ELR (cell line): ENCODE measurements at places on chromosomes 2 and 18.

GRCh38 chr2:157190151-157190550 is 67.4 kb upstream of the GALNT5 start:
- peak; percentile 94 for DNase-seq

- DNase-seq, result no peak
Measured at GRCh38 chr2:69947325-69947931, 14.0 kb downstream of the ASPRV1 start.

DNA sequence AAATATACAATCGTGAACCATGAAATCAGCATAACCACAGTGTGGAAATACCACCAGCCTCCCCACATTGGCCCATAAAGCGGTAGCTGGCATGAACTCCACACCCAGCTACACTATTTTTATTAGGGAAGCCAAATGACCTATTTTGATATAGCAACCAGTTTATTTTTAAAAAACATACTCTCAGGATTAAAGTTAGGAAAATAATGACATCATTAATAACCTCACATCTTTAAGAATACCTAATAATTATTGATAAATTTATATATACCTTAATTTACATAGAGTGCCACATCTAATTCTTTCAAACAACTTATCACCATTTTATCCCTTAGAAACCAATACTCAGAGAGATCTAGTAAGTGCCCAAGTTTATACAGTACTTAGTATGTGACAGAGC is 692.0 kb upstream of the PKDCC start:
- no peak for DNase-seq

GRCh38 chr2:21356086-21356856 is 232.5 kb downstream of the TDRD15 start:
- no peak for DNase-seq

DNA sequence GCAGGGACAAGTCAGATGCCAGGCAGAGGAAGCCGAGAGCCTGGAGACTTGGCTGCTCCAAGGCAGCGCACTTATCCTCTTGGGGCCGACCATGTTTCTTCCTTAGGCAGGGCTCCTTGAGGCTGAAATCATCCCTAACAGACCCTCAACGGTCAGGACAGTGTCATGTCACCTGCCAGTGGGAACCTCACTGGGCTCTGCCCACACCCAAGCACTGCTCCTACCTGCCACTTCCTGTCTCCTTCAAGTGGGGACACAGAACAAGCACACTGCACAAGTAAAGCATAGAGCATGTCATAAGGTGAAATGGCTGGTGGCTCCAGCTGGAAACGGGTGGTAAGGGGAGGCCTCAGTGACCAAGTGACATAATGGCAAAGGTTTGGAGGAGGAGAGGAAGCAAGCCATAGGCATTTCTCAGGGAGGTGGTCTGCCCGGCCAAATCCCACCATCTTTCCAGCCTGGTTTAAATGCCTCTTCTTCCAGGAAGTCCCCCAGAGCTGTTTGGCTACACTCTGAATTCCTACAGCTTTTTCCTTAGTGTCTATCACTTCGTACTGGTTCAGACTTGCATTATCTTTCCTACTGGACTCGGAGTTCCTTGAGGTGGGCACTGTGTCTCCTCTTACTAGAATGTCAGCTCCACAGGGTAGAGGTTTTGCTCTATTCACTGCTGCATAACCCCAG is 7.3 kb upstream of the ATOH8 start:
- DNase-seq, result no peak

DNA sequence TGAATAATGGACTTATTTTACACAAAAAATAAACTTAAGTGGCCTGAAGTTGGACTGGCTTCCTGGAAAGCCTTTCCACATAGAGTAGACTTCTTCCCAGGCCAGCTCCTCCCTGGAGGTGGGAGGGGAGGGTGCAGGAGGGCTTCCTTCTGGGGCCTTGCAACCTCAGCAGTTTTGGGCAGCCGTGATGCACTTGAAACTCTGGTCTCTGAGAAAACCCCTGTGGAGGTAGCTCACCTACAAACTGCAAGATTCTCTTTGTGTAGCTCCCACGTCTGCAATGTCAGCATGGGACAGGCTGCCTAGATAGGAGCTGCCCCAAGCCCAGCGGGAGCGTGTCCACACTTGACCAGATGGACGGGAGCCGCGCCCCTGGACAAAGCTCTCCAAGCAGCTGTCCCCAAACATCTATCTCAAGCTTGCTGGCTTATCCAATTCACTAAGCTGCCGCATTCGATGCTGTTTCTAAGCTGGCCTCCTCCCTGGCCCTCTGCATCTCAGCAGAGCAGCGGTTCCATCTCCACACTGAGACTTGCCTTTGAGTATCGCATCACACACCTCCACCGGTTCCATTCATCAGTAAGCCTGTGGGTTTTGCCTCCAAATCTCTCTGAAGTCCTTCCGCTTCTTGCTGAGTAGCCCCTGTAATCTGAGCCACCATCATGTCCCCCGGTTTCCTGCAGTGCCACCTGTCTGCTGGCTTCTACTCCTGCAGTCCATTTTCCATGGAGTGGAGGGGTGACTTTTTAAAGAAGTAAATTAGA is 1.6 kb upstream of the LPIN1 start:
- peak; percentile 54 for DNase-seq

DNA sequence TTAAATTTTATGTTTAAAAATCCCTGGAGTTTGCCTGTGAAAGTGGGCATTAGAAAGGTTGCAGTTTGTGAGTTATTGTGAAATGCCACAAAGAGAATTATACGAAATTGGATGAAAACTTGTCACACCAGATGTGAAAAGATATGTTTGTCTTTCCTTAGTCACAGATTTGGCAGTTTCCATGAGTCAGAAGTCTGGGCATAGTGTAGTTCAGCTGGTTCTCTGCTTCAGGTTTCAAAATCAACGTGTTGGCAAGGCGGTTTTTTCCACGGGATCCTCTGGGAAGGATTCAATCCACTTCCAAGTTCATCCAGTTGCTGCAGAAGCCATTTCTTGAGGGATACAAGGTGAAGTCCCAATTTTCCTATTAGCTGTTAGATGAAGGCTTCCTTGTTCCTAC is 658.0 kb upstream of the CDH2 start:
- DNase-seq, result peak; percentile 56

DNA sequence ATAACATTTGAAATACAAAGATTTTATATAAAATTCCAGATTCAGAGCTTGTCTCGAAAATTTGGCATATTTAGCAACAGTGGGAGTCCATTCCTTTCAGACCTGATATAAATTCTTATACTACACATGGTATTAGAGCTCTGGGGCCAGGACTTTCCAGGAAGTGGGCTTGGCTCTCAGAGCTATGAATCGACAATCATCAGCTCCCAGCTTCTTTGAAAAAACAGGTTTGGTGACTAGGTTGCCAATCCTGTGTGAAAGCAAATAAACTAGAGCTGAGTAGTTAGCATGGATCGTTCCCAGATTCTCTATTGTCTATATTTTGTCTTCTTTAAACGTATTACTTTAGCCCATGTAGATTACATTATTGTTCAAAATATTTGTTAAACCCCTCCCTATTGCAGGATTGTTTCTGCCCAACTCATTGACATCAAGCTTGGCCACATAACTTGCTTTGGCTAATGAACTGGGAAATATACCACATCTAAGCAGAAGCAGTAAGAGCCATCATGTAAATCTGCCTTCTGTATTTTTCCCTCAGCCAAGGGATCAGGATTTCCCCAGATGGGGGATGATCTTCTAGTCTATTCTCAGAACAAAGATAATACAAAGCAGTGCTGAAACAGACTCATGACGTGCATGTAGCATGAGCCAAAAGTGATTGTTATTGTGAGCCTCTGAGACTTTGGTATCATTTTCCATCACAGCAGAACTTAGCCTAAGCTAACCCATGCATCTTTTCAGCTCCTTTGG is 105.4 kb downstream of the KCNH7 start:
- peak; percentile 46 for DNase-seq

DNA sequence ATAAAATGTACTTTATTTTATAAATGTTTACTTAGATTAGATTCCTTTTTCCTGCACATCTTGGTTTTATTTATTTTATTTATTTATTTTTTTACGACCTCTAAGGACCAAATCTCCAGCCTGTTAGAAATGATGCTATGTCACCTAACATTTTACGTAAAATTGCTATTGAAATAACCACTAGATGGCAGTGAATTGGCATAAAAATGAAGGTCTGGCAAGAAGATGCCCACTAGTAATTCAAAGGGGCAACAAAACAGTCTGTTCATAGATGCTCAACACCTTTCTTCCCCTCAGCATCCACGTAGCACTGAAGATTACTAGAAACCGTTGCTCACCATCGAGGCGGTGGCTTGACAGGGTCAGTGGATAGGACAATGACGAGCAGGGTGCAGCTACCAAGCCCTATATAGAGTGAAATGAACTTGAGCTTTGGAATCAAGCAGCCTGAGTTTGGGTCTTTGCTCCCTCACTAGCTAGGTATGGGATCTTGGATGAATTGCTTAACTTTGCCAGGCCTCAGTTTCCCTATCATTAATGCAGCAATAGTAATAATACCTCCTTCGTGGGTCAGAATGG is 128.7 kb upstream of the L3MBTL4 start:
- peak; percentile 22 for DNase-seq

DNA sequence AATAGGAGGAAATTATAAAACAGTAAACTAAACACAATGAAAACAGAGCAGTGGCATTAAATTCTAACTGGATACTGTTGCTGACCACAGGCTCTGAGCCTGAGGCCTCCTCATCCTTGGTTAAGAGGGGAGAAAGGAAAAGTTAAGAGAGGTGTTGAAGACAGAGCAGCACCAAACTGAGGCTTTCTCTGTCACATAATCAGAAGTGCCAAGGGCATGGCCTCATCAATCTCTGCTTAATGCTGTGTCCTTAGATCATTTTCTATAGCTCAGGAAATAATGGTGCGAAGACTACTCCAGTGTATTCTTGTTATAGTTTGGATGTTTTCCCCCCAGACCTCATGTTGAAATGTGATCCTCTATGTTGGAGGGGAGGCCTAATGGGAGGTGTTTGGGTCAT is 160.9 kb upstream of the SLC1A4 start:
- DNase-seq, result no peak

DNA sequence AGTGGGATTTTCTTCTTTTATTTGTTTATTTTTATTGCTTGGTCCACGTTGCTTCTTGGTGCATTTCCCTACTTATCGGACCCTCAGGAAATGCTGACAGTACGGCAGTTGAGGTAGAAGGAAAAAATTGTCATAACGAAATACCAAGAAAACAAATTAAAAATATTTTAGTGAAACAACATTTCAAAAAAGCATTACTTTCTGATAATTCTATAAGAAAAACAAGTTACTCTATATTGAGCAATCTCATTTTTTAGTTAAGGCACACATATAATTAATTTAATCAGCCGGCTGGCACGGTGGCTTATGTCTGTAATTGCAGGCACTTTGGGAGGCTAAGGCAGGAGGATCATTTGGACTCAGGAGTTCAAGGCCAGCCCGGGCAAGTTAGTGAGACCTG is 102.1 kb downstream of the SH3YL1 start:
- DNase-seq, result no peak

- no peak for DNase-seq
Measured at GRCh38 chr2:59909147-59909546, 644.3 kb downstream of the BCL11A start.

DNA sequence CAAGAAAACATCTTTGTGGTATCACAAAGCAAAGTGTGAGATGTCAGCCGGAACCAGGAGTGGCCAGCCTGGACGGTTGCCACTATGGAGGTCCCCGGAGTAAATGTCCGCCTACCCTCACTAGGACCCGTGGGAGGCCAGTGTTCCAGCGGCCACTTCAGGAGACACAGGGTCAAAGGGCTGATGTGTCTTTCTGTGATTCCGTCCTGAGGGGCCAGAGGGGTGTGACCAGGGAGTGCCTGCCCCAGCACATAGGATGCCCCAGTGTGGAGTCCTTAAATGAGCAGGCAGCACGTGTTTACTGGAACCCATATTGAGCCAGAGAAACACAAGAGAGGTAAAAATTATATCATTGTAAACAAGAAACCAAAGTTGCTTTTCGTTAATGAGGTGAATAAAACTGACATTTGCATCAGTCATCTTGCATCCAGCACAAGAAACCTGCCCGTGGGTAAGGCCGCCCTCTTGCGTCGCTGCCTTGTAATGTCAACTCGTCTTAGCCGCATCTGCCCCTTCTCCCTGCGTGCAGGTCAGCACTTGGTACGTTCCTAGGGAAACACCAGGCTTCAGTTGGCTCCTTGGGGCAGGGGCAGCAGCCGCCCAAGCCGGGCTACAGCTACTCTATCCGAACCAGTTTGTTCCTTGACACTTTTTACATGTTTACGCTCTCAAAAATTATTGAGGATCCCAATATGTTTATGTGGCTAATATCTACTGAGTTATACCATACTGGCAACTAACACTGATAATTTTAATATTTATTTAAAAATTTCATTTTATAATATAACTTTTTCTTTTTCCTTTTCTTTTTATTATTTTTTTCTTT is 46.7 kb upstream of the LAPTM4A start:
- DNase-seq, result peak; percentile 85

DNA sequence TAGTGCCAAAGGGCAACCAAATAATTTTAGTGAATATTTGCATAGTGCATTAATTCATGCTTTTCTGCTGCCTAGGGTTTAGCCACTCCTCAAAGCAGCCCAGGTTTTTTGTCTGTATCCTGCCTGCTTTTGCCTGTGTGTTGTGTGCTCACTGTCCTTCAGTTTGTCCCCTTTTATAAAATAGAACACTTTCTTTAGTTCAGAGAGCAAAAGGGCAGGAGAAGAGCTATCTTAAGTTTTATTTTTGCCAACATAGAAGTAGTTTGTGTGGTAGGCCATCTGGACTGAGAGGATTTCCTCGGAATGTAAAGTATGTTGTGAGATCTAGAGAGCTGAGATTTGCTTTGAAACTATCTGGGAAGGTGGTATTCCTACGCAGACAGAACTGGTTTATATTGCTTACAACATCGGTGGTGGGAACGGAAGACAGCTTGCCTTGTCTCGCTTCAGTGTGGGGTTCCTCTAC is 64.9 kb downstream of the EML4 start:
- no peak for DNase-seq

GRCh38 chr2:186610785-186611184 is 20.9 kb downstream of the ITGAV start:
- no peak for DNase-seq

DNA sequence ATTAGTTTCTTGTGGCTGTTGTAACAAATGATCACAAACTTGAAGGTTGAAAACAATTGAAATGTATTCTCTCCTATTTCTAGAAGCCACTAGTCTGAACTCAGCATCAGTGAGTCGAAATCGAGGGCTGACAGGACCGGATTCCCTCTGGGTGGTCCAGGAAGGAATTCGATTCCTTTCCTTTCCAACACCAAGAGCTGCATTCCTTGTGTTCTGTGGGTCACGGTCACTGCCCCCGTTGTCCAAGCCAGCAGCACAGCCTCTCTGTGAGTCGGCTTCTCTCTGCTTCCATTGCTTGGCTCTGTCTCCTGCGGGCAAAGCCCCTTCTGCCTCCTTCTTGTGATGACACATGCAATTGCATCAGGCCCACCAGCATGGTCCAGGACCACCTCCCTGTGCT is 67.3 kb downstream of the SMIM21 start:
- no peak for DNase-seq

- DNase-seq, result no peak
Measured at GRCh38 chr2:14933753-14934152, 301.2 kb downstream of the LRATD1 start.

GRCh38 chr2:99925960-99926359 is 216.4 kb downstream of the AFF3 start:
- DNase-seq, result no peak

- DNase-seq, result peak; percentile 69
Measured at GRCh38 chr2:190537765-190538164, 3.2 kb upstream of the NEMP2 start.
